ENCODE measurements at places on chromosomes 1 and 21. TPM values are rescaled to one million over a fixed set of nuclear protein-coding genes. Genes with fewer than 3 reads are reported as not detected.

DNA sequence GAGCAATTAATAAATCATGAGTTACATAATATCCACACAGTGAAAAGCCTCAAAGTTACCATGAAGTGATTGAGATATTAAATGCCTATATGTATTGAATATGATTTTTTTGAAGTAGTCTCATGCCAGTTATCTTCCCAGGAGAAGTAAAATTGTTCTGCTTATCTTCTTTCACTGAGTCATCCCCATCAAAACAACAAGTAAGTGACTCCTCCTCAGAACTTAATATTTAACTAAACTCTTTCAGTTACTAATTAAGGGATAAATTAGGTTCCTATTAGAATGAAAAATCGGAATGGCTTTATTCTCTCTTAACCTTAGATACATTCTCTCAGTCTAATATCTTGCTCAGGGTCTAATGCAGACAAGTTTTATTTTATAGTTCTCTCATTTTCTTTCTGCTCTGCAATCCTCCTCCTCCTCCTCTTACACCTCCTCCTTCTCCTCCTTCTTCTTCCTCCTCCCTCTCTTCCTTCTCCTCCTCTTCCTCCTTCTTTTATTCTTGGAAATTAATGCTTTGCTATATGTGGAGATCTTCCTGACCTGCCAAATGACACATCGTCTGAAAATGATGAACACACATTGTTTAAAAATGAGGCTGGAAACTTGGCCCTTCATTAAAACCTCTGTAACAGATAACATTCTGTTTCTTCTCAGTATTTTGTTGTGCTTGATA is 110.9 kb downstream of the RUNX1 start:
- no peak overlapping the region for H3K27ac ChIP-seq
- H3K27me3 ChIP-seq: peaks cover 25% of the 10 kb centered on the region
- H3K4me3 ChIP-seq: no peak overlapping the region
- DNase-seq: no peak
- H3K4me1 ChIP-seq: no peaks in the 10 kb centered on the region
- H3K36me3 ChIP-seq: no peaks in the 10 kb centered on the region

DNA sequence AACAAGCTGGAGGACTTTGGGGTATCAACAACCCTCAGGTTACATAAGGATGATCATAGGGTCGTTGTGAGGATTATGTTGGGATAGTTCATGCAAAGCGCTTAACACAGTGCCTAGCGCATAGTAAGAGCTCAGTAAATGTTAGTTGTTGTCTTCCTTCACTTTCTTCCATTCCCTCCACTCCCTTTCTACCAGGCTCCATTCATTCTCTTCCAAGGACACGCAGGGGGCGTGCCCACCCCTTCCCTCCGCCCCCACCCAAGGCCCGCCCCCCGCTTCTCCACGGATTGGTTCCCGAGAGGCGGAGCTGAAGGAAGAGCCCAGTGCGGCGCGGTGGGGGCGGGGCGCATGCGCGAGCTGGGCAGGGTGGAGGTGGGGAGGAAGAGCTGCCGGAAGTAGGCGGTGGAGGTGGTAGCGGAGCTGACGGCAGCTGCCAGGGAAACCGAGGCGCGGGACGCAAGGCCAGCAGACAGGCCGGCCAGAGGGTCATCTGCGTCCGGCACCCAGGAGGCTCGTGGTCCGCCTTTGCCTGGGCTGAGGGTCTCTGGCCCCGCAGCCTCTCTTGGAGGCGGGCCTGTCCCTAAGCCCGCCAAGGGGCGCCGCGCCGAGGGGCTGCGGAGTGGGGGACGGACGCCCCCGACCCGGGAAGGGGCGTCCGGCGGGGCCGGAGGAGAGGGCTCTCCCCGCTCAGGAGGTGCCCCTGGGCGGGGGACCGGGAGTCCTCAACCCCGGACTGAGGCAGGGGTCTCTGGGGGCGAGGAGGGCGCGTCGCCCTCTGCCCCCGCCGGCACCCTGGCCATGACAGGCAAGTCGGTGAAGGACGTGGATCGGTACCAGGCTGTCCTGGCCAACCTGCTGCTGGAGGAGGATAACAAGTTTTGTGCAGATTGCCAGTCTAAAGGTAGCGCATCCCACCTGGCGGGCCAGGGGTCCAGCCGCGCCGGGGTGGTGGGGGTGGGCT is at the start of gene SMAP2:
Gene SMAP2, plus strand, starts transcription at position 405 of the 961 bp plus-strand sequence. Its CDS starts 394 bp downstream, at position 799.
- no peaks in the 10 kb centered on the region for H3K27me3 ChIP-seq
- peaks cover 12% of the 10 kb centered on the region for H3K36me3 ChIP-seq
- H3K4me3 ChIP-seq: peak within 1 kb of the TSS; percentile 82
- H3K4me1 ChIP-seq: peaks cover 17% of the 10 kb centered on the region
- peak within 1 kb of the TSS; percentile 88 for H3K27ac ChIP-seq
- peak; percentile 96 for DNase-seq

- H3K4me3 ChIP-seq: peak overlapping the region; percentile 57
- no peaks in the 10 kb centered on the region for H3K36me3 ChIP-seq
Observed at GRCh38 chr1:24321697-24322469, 2.7 kb downstream of the GRHL3 start.

DNA sequence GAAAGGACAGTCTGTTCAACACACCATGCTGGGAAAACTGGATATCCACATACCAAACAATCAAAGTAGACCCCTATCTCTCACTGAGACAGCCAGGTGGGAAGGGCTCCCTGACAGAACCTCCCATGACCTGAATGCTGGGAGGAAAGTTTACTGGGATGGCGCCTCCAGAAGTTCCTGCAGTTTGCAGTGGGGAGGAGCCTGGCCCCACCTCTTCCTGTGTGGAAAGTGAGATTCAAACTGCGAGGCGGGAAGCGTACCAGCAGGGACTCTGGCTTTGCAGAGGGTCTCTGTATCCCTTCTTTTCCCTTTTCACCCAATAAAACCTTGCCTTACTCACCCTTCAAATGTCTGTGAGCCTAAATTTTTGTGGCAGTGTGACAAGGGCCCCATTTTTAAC is 190.7 kb downstream of the HHIPL2 start:
- H3K27ac ChIP-seq: no peak overlapping the region
- H3K27me3 ChIP-seq: no peaks in the 10 kb centered on the region
- H3K36me3 ChIP-seq: no peaks in the 10 kb centered on the region
- no peaks in the 10 kb centered on the region for H3K4me1 ChIP-seq

DNA sequence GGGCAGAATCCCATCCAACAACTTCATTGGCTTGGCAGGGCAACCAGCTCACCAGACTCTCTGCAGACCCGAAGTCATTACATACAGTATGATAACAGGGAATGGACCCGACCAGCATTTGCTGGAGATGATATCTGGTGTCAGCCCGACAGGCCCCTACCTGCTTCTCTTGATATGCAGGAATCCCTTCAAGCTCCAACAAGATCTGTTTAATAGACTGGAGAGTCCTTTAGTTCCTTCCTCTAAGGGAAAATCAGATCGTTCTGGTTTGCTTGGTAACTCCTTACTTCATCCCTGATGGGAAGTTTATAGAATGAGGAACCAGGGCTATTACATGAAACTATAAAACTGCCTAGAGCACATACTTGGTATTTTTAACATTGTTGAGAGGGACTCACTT is 61.2 kb downstream of the EDARADD start:
- no peaks in the 10 kb centered on the region for H3K4me1 ChIP-seq
- no peaks in the 10 kb centered on the region for H3K27me3 ChIP-seq
- DNase-seq: no peak
- no peak overlapping the region for H3K27ac ChIP-seq
- H3K4me3 ChIP-seq: no peak overlapping the region

DNA sequence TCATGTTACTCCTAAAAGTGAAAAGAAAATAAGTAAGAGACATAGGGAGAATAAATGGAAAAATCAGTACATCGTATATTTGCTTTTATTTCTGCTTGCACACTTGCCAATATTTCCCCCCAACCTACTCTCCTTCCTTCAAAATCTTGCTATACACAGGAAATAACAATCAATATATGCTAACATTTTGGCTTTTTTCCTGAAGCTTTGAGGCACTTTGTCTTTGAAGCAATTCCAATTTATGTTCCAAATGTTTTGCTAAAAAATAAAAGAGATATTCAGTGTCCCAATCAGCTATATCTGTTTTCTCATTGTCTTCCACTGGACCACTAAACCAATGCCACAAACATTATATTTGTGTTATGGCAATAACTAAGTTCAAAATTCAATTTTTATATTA is 184.0 kb upstream of the NEGR1 start:
- no peaks in the 10 kb centered on the region for H3K36me3 ChIP-seq
- H3K27me3 ChIP-seq: no peaks in the 10 kb centered on the region
- H3K4me3 ChIP-seq: no peak overlapping the region
- no peak overlapping the region for H3K27ac ChIP-seq

GRCh38 chr1:47840393-47841190 is 156.6 kb downstream of the TRABD2B start:
- H3K4me1 ChIP-seq: peaks cover 7% of the 10 kb centered on the region
- no peak overlapping the region for H3K4me3 ChIP-seq
- no peaks in the 10 kb centered on the region for H3K27me3 ChIP-seq
- no peak for DNase-seq

DNA sequence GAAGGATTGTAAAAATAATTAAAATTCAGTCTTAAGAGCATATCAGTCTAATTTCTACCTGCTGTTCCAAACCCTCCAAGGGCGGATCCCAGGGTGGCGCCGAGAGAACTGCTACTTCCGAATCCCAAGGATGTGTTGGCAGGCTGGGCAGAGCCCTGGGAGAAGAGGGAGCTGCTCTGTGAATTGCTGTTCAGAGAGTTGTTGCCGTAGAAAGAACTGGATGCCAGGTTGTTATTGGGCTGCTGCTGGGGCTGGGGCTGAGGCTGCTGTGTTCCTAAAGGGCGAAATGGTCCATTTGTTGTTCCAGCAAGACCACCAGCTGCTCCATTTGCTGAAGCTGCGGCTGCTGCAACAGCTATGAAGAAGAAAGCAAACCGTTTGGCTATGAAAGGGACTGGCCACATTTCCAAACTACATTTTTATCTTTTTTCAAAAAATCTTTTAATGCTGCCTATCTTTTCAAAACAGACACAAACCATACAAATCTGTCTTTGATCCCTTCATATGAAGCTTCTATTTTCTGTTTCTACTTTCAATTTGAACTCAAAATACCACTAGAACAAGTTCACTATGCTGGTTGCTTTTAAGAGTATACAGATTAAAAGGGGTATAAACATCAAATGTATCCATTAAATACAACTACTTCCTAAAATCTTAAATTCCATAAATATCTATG is 57.5 kb upstream of the SDC3 start:
- H3K27me3 ChIP-seq: no peaks in the 10 kb centered on the region
- H3K27ac ChIP-seq: peak overlapping the region; percentile 68
- H3K4me3 ChIP-seq: no peak overlapping the region
- H3K4me1 ChIP-seq: peaks cover 8% of the 10 kb centered on the region

The TMPRSS3 gene
- 0.01 TPM for polyA plus RNA-seq

The LCE1E gene
- not detected for polyA plus RNA-seq

The COP1 gene
- polyA plus RNA-seq: 26.5 TPM

The ZNF593OS gene
- polyA plus RNA-seq: not detected

Data from heart right ventricle (tissue), 16 donors.